ENCODE measurements at places on chromosomes 11 and 22. TPM values are rescaled to one million over a fixed set of nuclear protein-coding genes. Genes with fewer than 3 reads are reported as not detected.

IFITM1 gene
- total RNA-seq: 29.2 TPM

FBXO3 gene
- total RNA-seq: 18.9 TPM

DNA sequence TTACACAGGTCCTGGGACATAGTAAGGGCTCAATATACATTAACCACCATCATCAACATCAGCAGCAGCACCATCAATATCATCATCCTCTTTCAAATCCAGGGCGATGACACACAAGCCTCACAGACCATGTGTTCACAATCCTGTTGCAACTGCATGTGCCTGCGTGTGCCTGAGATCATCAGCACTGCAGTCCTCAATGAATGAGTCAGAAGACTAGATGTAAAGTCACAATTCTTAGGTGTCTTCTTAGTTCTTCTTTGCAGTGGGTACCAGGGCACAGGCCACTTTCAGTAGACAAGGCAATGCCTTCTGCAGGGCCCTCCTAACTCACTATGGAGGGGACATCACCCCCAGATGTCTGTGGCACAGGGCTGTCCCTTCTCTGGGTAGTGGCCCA, 111.1 kb downstream of the MYO18B start:
- no peak for DNase-seq

BTBD18 gene
- total RNA-seq: not detected

TTC36 gene
- 116 TPM for total RNA-seq

CCDC85B gene
- 7.9 TPM for total RNA-seq

DNA sequence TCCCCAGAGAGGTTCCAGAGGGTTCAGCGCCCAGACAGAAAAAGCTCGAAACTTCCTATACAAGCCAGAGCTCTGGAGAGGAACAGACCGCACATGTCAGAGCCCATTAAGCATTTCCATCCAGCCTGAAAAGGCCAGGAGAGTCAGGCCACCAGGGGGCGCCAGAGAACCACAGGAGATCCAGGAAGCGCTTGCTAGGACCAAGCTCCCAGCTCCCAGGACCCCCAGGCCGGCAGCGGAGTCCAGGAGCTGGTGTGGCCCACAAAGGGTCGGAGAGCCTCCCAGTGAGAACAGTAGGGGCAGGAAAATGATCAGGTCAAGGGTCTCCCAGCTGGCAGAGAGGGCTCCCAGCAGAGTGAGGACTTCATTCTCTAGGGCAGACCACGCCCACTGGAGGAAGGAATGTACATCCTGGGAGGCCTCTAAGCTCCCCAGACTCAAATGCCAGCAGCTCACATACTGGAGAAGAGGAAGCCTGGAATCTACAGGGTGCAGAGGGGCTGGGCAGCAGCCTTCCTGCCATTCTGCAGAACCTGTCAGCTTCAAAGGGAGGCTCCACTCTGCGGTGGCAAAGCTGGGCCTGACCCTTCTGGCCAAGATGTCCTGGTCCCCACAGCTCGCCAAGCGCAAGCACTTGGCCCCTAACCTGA, 2.1 kb upstream of the MEI1 start:
- DNase-seq: peak; percentile 86

GRCh38 chr11:128548649-128549255, 38.6 kb downstream of the ETS1 start:
- DNase-seq: peak; percentile 75

DNA sequence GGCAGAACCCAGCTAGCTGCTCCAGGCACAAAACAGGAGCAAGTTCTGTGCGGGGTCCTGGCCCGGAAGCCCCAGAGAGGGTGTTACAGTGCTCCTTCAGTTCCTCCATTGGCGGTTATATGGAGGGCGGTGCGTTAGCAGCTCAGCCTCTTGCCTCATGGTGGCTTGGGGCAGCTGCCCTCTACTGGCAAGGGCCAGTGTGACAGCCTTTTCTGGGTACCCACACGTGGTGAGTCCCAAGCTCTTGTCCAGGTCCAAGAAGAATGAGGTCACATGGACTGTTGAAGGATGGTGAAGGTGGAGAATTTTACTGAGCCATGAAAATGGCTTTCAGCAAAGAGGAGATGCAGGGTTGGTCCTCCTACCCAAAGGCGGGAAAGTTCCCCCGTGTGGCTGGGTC, 100.5 kb downstream of the WT1 start:
- no peak for DNase-seq

NAALADL1 gene
- 0.78 TPM for total RNA-seq

PIH1D2 gene
- total RNA-seq: 0.91 TPM

- no peak for DNase-seq
Observed at GRCh38 chr11:17313349-17314231, 37.1 kb downstream of the NUCB2 start.

DNA sequence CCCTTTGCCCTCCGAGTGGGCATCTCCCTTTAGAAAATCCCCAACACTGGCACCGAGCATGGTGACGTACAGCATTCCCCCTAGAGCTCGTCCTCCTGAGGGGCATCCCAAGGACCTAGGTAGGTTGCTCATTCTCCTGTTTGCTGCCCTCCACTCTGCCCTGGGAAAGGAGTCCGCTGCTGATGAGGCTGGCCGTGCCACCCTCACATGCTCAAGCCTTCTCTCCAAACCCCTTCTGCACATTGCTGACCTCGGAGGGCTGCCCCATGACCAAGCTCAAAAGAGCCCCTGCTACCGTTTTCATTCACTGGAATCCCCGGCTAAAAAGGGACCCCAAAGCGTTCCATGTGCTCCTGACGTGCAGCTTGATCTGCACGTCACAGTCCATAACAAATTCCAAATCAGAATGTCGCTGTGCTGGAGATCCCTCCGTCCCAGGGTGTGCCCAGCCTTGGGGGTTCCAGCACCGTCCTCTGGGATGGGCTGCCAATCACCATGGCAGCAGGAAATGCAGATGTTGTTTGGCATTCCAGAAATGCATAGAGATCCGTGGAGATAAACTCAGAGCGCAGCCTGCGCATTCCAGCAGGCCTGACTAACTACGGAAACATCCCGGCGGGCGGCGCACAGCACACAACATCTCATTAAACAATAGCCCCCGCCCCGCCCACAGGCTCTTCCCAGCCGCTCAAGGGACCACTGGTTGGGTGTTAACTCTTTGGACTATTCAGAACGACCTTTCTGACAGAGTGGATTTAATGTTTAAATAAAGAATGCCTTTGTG, 26.3 kb upstream of the GNB1L start:
- DNase-seq: peak; percentile 42

TOM1 gene
- total RNA-seq: 49.1 TPM

SCN2B gene
- total RNA-seq: not detected

CEP126 gene
- total RNA-seq: 0.10 TPM

GRCh38 chr22:45441138-45441537, 27.6 kb downstream of the RIBC2 start:
- peak; percentile 62 for DNase-seq

GRCh38 chr11:74185695-74186094, 14.6 kb downstream of the PPME1 start:
- no peak for DNase-seq

- peak; percentile 66 for DNase-seq
Observed at GRCh38 chr11:72012897-72013721, 14.4 kb downstream of the IL18BP start.

DNA sequence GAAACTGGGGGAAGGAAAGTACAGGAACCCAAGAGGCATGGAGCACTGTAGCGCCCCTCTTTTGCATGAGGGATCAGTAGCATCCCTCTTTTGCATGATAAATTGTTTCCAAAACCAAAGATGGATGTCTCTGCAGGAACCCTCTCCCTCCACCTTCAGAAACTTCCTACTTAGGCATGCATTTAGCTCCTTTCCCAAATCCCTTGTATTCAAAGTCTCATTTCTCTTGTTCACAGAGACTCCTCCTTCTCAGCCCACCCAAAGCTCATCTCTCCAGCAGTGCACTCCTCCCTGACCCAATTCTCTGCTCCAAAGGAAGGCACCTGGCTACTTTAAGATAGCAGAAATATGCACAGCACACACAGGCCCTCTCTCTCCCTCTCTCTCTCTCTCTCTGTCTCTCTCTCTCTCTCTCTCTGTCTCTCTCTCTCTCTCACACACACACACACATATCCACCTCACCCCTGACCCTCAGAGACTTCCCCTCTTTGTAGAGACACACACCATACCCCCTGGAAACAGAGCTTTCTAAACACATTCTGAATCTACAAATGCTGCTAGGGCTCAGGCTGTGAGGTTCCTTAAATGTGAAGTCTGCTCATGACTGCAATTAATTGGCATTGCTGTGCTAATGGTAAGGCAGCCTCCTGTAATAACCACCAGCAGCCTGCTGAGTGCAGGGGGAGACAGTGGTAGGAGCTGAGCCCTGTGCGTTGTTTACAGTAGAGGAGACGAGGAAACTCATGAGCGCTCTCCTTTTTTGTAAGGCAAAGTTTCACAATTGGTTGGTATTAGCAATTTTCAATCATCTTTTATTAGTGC, 519.6 kb downstream of the NTM start:
- DNase-seq: no peak

GRCh38 chr22:22935056-22935545, 47.5 kb downstream of the IGLL5 start:
- no peak for DNase-seq

POGLUT3 gene
- total RNA-seq: 7.2 TPM

GRCh38 chr11:67113231-67113721, 5.8 kb upstream of the KDM2A start:
- DNase-seq: no peak

DNA sequence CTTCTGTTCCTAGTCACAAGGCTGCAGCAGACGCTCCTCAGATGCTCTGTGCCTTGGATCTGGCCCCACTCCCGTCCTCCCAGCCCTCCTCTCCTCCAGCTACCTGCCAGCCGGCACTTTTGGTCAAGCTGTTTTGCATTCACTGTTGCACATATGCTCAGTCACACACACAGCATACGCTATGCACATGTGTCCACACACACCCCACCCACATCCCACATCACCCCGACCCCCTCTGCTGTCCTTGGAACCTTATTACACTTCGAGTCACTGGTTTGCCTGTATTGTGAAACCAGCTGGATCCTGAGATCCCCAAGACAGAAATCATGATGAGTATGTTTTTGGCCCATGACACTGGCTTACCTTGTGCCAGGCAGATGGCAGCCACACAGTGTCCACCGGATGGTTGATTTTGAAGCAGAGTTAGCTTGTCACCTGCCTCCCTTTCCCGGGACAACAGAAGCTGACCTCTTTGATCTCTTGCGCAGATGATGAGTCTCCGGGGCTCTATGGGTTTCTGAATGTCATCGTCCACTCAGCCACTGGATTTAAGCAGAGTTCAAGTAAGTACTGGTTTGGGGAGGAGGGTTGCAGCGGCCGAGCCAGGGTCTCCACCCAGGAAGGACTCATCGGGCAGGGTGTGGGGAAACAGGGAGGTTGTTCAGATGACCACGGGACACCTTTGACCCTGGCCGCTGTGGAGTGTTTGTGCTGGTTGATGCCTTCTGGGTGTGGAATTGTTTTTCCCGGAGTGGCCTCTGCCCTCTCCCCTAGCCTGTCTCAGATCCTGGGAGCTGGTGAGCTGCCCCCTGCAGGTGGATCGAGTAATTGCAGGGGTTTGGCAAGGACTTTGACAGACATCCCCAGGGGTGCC, 109.8 kb downstream of the BCR start:
- DNase-seq: peak; percentile 79

OR6A2 gene
- total RNA-seq: not detected

OR52A1 gene
- not detected for total RNA-seq

DNA sequence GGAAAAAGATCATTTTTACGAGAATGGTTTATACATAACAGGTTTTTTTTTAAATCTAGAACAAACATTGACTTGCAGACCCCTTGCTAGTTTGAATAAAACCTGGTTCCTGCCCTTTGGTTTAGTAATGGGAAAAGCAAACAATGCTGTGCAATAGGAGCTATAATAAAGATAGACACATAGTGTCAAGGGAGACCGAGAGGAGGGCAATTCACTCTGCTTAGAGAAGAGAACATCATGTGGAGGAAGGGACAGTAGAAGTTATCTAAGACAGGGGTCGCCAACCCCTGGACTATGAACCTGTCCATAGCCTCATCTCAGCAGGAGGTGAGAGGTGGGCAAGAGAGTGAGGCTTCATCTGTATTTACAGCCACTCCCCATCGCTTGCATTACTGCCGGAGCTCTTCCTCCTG, 7.0 kb upstream of the RDX start:
- no peak for DNase-seq

GRCh38 chr22:50526834-50527801, 1.7 kb upstream of the SCO2 start:
- DNase-seq: peak; percentile 75

PACSIN3 gene
- total RNA-seq: 32.8 TPM

DNA sequence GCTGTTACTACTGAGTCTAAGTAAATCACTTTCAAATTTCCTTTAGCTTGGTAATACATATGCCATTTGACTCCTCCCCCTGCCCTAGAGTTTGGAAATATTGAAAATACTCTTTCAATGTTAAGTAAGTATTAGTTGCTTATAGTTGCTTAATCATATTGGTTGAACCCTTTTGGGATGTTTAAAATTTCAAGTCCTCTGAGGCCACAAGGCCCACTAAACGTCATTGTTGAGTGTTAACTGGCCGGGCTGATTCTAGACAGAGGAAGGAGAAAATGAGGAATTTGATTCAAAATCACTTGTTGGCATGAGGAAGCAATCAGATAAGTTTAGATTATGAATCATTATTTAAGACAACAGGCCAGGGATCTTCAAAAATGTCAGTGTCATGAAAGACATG, 8.5 kb downstream of the NAV2 start:
- no peak for DNase-seq

OR52I1 gene
- total RNA-seq: not detected

UBQLNL gene
- total RNA-seq: 0.23 TPM

CRYBB1 gene
- not detected for total RNA-seq

UBTFL1 gene
- not detected for total RNA-seq

DNA sequence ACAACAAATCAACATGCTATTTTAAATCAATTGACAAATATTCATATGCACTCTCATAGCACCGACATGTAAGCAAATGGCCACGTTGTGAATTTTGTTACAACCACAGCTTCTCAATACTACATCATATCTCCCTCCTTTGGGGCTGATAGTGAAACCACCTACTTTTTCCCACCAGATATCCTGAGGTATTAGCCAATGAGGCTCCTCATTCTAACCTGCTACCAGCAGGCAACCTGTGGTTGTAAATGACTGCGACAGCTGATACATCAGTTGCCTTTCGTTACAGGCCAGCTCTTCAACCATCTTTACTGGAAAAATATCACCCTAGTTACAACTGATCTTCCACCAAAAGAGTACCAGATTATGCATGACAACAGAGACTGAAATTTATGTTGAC, 3.7 kb upstream of the XKR3 start:
- DNase-seq: no peak

DNA sequence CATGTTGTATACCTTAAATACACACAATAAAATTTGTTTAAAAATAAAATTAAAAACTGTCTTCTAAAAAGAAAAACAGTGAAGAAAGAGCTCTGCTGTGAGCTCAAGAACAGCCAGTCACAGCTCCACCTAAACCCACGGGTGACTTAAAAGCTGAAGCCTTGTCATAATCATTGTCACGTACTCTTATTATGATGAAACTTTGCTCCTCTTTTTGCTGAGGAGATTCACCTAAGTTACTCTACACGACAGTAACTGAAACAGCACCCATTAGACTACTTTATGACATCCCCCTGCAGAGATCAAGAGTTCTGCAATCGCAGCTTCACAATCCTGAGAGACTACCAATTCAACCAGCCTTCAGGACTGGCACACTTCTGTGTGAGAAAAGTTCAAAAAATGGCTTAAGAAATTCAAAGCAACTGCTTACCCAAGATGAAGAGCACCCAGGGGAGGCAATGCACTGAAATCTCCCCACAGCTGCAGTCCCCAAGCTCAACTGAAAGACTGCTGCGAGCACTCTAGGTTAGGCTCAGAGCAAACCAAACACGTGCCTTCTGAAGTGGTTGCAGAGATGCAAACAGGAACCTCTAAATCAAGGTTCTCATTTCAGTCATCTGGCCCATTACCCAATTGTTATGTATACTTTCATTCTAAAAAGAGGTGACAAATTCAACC, at the start of gene JAML:
Gene JAML, minus strand, starts transcription at position 501 of the 678 bp plus-strand sequence. CDS start 10,145 bp downstream, outside the sequence.
- no peak for DNase-seq

All from left lobe of liver (tissue), 2 donors.